Right kidney (tissue), 9 donors: ENCODE measurements at places on chromosomes 12 and 14.

DNA sequence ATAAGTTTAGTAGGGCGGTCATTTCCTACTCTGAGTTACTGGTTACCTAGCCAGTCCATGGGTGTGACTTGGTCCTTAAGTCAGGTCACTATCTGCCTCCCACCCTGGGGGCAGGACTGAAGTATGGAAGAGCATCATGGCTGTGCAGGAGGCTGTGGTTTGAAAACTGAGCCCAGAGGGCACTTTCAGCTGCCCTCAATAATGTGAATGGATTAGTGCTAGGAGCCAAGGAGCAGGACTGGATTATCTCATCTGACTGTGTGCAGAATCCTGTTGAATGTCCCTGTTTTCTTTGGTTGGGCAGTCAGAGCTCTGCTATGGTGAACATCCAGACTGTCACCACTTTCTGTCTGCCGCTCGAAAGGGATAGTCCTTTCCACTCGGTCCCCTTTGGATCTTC is 1.6 kb downstream of the ATXN7L3B start:
- DNase-seq, result no peak

GRCh38 chr14:99067141-99067920 is 204.7 kb downstream of the BCL11B start:
- no peak for DNase-seq

DNA sequence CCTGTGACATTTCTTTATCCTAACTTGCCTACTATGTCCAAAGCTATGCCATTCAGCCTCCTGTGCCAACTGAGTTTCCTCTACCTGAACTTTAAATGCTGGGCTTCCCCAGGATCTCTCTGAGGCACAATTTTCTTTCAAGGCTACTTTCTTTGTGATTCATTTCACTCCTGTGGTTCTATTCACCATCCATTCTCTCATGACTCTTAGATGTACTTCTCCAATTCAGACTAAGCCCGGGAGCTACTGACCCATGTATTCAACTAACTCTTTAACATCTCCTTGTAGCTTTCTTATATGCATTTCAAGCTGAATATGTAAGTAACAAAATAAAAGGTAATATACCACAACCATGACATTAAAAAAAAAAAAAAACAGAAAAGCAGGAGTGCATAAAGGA is 738.9 kb upstream of the USP15 start:
- no peak for DNase-seq

DNA sequence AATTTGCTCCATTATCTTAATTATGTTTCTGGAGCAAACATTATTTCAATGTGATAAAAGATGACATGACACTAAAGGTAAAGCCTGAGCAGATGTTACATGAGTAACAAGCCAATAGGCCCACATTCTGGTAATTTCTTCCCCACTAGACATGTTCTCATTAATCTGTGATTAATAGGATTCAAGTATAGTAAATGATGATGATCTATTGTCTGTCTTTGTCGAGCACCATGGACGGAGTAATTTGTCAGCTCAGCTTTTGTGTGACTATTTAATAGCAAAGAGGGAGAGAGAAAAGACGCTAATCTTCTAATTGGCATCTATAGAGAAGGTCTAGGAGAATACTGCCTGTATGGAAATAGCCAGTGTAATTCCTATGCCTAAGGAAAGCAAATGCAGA is 62.2 kb upstream of the INSM2 start:
- no peak for DNase-seq

- DNase-seq, result no peak
These were observed 247.5 kb upstream of the CRY1 start for GRCh38 chr12:107340898-107341297.

DNA sequence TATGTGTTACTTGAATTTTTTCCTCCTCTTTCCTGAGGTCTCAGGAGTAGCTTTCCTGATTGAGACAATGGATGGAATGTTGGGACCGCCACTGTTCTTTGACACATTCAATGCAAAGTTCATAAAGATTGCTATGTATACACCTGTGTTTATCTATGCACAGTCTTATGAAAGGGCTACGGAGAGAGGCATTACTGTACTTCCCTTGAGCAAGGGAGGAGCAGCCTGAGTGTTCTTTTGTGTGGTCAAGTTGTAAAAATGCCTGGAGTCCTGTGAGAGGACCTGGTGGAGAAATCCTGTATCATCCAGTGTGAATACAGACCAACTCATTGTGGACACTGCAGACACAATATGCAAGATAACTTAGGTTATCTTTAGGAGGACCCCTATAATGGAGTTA is 1.2 kb downstream of the SRGAP1 start:
- peak; percentile 39 for DNase-seq

- no peak for DNase-seq
These were observed 66.7 kb downstream of the RESF1 start for GRCh38 chr12:32025906-32026305.

GRCh38 chr14:103552011-103552845 is 10.2 kb downstream of the BAG5 start:
- no peak for DNase-seq

DNA sequence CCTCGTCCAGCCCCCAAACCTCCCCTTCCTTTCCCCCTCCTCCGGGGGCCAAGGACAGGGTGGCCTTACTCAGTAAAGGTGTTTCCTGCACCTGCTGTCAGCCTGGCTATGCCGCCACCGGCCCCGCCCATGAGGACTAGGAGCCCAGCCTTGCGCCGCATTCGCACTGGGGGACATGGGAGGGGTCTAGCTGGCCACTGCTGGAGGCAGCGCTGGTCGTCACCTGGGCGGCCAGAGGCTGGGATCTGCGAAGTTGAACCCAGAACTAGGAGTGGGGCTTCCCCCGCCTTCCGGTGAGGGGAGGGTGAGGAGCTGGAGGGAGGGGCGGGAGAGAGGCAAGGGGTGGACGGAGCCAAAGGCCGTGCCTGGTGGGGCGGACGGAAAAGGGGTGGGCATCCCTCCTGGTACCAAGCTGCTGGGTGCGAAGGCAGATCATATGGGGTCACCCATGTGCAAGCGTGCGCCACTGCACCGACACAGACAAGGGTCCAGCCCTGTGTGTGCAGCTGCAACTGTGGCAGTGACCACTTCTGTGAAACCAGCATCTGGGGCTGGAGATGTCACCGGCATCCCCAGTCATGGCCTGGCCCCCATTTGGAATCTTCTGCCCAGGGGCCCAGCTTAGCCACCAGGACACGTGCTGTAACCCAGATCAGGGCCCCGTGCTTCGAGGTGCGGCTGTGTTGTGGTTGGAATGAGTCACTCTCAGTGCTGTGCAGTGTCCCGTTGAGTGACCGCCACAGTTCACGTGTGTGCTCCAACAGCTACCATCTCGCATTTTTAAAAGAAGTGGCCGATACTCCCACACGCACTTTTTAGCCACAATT is 8.5 kb downstream of the AMN start:
- peak; percentile 50 for DNase-seq

DNA sequence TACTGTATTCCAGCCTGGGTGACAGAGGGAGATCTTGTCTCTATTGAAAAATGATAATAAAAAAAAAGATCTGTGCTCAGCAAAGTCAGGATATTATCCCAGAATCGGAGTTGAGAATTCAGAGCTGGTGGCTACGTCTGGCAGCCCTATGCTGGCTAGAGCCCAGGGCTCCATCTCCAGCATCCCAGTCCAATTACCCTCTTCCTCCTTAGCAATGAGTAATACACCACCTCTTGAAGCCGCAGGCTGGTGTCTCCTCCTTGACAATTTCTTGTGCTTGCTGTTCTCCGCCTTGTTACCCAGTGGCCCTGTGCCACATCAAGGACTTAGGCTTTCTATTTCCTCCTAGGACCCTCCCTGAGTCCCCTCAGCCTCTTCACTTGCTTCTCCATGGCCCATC is 38.4 kb upstream of the DDX11 start:
- no peak for DNase-seq

DNA sequence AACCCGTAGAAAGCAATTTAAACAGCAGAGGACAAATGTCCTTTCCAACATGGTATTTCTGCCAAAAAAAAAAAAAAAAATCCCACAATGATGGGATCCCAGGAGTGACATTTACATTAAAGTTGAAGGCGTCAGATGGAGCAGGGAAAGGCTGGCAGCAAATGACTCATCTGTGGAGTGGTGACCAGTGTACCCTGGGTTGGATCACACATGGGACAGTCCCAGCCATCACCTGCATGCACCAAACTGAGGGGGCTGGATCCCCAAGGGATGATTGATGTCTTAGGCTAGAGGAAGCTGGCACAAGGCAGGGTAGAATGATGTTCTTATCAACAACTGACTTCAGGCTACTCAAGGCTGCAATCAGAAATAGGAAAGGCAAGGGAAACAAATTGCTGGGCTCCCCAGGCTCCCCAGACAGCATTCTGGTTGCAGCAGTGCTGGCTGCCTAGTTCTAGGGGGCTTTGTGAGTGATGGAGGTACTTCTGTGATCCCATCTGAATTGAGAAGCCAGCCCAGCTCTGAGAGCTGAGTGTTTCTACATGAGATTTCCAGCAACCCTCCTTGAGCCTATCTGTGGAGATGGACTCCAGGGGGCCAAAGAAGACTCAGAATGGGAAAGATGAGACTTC is 117.9 kb downstream of the DPF3 start:
- no peak for DNase-seq

- DNase-seq, result no peak
These were observed 13.4 kb downstream of the UBC start for GRCh38 chr12:124901003-124901402.

GRCh38 chr12:121791671-121792551 is 1.6 kb downstream of the RHOF start:
- DNase-seq, result no peak

DNA sequence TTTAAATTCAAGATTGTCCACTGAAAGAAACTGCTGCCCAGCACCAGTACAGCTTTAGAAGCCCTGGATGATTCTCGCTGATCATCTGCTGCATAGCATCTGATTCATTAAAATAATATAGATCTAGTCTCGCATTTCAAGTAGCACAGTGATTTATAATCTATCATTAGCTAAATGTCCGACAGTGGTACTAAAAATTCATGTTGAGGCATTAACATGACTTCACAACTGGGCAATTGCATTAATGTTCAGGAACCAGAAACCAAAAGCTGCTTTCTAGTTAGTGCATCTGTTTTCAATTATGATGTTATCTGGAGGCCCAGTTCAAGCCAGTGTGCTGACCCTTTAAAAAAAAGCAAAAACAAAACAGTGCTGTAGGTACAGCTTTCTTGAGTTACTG is 1987.2 kb upstream of the SEL1L start:
- peak; percentile 4 for DNase-seq

GRCh38 chr14:79404874-79405511 is 806.3 kb downstream of the DIO2 start:
- DNase-seq, result peak; percentile 14

DNA sequence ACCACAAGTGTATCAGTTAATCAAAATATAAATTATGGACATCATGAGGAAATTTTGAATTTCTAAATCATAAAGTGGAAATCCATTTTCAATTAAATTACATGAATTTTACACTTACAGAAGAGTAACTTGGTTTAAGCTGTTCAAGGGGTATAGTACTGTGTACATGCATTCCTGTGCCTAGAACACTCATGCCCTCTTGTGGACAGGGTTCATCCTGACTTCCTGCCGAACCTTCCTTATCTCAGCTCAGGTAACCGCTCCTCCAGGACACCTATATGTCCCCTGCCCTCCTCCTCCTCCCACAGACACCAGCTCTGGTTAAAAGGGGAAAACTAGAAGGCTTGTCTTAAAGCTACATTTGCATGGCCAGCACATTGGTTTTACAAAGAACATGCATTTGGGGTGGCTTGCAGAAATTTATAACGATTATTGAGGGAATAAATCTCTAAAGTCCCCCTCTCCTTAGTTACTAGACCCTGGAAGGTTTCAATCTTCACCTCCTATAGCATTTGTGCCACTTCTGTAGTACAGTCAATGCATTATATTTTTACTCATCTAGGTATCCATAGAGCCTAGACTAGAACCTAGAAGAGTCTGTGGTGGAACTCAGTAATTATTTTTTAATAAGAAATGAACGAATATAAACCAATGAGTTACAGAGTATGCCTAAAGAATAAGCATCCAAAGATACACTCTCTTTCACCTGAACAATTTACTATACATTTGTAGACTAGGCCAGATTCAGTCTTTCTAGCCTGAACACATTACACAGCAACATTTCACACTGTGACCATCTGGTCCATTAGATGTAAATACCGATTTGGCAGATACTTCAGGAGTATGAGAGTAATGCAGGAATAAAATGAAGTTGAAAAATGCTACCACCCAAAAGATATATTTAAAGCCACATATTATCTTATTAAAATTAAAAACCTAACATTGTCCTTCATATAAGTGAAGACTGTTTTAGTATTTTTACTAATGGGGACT is 345.6 kb downstream of the PAWR start:
- no peak for DNase-seq

- DNase-seq, result no peak
These were observed 40.3 kb downstream of the ANKRD9 start for GRCh38 chr14:102469261-102469660.

GRCh38 chr14:100547633-100548294 is 39.5 kb downstream of the BEGAIN start:
- no peak for DNase-seq

GRCh38 chr14:103908580-103908979 is 19.7 kb upstream of the TDRD9 start:
- DNase-seq, result no peak

DNA sequence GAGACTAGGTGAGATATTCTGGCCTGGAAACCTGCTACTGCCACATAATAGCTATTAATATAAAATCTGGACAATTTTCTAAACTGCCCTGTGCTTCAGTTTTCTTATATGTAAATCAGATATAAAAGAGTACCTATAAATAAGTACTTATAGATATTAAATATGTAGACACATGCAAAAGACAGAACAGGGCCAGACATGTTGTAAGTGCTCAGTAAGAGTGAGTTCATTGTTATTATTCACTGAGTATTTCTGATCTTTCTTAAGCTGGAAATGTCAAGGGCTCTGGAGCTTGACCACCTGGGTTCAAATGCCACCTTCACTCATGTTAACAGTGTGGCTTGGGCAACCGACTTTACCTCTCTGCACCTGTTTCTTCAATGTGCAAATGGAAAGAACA is 179.8 kb downstream of the GALC start:
- no peak for DNase-seq

- no peak for DNase-seq
These were observed 74.3 kb downstream of the SLC25A21 start for GRCh38 chr14:37098132-37098531.

DNA sequence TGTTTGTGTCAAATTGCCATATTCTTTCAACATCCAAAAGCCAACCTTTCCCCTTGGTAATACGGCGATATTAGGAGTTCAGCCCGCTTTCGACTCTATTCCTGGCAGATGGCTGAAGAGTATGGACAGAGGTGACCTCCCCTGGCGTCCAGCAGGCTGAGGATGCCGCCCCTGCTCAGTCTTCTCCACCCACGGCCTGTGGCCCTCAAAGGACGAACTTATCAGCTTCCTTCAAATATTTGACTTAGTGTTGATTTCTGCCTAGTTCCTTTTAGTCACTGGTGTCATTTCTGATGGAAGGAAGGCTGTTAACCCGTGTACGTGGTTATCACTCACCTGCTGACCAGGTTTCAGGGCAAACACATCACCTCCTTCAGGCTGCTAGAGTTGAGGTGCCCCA is 65.0 kb downstream of the TESC start:
- DNase-seq, result no peak

DNA sequence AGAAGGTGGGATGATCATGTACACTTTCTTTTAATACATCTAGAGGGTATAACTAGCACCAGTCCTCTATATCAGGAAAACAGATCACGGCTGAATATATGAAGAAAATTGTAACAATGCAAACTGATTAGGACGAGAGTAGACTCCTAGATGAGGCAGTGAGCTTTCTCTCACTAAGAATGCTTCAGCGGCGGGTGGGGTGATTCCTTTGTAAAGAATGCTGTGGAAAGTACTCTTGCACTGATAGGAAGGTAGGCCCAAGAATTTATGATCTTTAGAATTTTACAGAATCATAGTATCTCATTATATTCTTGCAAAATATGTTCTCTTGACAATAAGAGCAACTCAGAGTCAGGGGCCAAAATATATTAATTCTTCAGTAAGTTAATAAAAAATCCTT is 133.0 kb downstream of the LMNTD1 start:
- no peak for DNase-seq
